ENCODE measurements at places on chromosomes 1 and 21.

DNA sequence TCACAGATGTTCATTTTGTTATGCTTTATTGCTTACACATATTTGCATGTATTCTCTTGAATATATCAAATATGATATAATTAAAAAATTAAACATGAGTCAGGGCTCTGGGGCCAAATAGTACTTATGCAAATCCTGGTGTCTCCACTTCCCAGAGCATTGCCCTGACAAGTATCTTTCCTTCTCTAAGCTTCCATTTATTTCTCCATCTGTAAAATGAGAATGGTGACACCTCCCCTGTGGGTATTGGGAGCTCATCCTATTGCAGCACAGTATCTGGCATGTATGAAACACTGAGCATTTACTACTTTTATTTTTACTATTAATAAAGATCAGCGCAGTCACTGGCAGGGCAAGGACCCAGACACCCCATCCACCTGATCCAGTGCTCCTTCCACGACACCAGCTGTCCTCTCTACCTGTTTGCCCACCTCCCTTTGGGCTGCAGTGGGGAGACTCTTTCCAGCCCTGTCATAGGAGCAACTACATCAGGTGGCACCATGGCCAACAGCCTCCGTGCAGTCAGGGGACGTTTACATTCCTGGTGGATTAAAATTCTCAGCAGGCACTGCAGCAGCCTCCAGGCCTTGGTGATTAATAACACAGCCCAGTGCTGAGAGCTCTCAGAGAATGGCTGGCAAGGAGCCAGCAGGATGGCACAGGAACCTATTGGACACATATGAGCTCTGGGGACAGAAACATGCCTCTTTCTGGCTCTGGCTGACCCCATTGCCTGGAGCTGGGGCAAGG is 113.0 kb downstream of the DMRTB1 start:
- DNase-seq: no peak

- DNase-seq: peak; percentile 78
Measured at GRCh38 chr1:213231795-213232231, 180.8 kb downstream of the RPS6KC1 start.

GRCh38 chr1:112925015-112925414 is 31.0 kb downstream of the SLC16A1 start:
- DNase-seq: no peak

GRCh38 chr1:31848381-31848897 is 32.6 kb upstream of the SPOCD1 start:
- no peak for DNase-seq

DNA sequence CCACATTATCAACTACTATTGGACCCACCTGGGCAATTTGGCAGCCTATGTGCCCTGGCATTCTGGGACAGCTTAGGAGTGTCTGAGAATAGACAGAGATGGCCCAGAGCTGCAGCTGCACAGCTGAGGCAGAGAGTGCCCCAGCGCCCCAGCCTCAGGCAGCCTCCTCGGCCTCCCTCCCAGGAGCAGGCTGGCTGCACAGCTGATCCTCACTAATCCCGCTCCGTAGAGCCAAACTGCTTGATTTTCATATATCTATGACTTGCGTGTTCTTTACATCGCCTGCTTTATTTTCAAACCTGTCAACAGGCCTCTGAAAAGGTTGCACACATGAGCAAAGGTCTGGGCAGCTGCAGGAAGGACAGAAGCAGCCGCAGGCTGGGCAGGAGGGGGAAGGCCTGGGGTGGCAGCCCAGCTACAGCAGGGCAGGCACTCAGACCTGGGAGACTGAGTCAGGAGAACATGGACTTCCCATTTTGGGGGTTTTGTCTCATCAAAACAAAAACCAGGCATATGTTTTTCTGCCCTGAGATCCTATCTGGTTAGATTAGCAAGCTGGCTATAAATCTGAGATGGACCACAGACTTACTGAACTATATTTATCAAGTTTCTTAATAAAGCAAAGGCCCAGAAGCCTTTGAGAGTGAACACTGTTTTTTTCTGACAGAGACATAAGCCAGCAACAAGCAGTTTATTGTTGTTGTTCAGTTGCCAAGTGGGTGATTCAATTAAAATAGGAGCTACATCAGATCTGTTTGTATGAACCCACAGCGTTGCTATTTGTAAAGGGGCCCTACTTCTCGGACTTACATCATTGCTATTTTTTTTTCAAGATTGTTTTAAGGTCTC is 301.8 kb upstream of the DUSP10 start:
- no peak for DNase-seq

DNA sequence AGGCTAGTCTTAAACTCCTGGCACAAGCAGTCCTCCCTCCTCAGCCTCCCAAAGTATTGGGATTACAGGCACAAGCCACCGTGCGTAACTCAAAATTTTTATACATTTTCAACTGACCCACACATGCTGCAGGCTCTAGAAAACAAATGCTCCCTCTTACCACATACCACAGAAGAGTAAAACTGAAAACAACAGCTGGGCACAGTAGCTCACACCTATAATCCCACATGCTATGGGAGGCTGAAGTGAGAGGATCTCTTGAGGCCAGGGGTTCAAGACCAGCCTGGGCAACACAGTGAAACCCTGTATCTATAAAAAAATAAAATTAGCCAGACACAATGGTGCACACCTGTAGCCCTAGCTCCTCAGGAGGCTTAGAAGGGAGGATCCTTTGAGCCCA is 56.7 kb downstream of the AKT3 start:
- DNase-seq: no peak

DNA sequence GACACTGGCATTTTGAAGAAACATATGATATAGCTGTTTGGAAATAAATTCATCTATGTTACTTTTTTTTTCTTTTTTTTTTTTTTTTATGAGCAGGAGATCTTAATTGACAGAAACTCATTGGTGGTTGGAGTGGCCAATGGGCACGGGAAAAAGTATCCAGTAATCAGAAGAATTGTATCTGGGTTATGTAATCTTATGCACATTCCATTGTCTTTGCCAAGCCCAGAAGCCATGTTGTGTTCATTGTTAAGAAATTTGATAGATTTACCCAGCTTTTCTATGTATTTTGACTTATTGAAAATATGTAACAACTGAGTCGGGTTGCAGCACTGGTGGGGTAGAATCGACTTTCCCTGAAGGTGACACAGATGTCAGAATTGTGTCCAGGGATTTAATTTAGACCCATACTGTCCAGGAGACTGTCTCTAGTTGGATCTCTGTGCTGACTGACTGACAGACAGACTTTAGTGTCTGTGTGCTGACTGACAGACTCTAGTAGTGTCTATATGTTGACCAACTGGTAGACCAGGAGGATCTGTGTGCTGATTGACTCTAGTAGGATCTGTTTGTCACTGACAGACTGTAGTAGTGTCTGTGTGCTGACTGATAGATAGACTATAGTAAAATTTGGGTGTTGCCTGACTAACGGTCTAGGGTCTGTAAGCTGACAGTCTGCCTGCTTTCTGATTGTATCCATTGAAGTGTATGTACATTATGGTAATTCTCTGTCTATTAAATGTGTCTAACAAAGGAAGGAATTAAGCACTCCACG is 12.3 kb upstream of the C4BPB start:
- no peak for DNase-seq

DNA sequence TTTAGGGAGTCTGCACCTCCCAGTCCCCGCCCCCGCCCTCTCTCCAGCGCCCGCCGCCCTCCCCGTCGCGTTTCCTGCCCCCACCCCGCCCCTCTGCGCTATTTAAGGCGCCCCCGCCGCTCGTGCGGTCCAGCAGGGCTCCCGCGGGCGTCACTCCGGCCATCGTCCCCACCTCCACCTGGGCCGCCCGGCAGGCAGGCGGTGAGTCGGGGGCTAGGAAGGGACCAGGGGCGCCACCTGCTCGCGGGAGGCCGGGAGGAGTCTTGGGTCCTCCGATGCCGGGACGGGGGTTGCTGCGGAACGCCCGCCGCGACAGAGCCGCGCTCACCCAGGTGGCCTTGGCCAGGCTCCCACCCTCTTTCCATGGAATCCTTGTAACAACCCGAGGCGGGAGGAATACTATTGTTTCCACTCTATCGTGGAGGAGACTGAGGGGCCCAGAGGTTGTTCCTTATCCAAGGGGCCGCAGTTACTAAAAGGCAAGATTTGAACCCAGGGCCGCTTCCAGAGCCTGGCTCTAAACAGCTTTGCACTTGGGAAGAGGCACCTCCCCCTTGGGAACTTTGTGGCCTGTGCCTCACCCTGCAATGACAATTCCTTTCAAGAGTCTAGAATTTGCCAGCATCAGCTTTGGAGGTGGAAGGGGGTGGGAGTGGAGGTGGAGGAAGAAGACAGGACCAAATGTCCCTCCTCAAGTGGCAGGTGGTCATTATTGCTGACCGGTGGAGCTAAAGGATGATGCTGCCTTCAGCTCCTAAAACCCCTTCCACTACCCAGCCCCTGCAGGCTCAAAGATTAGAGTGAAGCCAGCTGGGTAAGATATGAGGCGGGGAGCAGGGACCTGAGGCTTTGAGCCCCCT is at the start of gene GJA4:
GJA4 (plus strand) TSS at position 132 of the 860 bp plus-strand sequence. CDS start 1,215 bp downstream, outside the sequence.
- no peak for DNase-seq

GRCh38 chr1:169316556-169316955 is 51.0 kb downstream of the NME7 start:
- DNase-seq: no peak

GRCh38 chr1:110148961-110149360 is 1.3 kb upstream of the SLC6A17 start:
- no peak for DNase-seq

DNA sequence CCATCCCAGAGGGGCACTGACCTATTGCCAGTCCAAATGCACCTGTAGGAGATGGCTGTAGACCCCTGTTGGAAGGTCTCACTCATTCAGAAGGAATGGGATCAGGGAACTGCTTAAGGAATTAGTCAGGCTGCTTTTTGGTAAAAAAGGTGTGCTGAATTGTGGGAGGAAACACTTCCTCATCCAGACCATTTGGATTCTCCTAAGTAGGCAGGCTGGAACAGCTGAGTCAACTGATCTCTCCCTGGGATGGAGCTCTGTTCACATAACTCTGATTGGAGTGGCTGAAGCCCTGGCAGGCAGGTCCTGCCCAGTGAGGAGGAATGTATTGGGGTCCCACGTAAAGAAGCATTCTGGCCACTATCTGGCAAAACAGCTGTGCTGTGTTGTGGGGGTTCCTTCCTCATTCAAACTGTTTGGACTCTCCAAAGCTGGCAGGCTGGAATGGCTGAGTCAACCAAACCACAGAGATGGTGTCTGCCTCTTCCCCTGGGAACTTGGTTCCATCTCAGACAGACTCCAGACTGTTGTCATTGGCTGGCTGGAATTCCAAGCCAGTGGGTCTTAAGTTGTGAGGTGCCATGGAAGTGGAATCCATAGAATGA is 70.7 kb upstream of the PDC start:
- no peak for DNase-seq

GRCh38 chr1:47679826-47680225 is 242.0 kb downstream of the FOXD2 start:
- DNase-seq: no peak

DNA sequence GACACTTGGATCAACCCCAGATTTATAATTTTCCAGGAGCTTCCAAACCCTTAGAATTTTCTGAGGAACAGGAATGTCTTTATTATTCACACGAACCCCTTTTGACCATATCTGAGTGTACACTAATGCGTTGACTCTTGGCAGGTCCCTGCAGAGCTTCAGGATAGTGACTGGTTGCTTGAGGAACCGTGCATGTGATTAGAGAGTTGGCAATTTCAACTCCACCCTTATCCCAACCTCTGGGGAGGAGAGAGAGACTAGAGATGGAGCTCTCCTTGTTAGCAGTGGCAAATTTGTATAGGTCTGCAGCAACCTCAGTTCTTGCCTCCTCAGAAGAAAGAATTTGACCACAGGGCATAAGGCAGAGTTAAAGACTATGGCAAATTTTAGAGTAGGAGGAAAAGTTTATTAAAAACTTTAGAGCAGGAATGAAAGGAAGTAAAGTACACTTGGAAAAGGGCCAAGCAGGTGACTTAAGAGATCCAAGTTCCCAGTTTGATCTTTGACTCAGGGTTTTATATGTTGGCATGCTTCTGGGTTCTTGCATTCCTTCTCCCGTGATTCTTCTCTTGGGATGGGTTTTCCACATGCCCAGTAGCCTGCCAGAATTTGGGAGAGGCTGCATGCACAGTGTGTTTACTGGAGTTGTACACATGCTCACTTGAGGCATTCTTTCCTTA is 93.8 kb upstream of the ETV3 start:
- DNase-seq: no peak

DNA sequence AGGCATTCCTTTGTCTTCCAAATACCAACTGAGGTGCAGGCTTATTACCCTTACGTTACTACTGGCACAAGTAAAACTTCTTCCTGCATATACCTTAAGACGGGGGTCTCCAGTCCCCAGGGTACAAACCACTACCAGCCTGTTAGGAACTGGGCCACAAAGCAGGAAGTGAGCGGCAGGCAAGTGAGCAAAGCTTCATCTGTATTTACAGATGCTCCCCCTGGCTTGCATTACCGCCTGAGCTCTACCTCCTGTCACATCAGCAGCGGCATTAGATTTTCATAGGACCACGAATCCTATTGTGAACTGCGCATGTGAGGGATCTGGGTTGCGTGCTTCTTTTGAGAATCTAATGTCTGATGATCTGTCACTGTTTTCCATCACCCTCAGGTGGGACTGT is 113.1 kb downstream of the SLC45A1 start:
- no peak for DNase-seq

GRCh38 chr1:203589595-203589994 is 37.0 kb upstream of the ATP2B4 start:
- DNase-seq: no peak

GRCh38 chr1:222547944-222548671 is at the start of gene HHIPL2:
Gene HHIPL2 (minus strand): TSS chr1:222548104. CDS start chr1:222548044, 60 bp downstream.
- DNase-seq: no peak

DNA sequence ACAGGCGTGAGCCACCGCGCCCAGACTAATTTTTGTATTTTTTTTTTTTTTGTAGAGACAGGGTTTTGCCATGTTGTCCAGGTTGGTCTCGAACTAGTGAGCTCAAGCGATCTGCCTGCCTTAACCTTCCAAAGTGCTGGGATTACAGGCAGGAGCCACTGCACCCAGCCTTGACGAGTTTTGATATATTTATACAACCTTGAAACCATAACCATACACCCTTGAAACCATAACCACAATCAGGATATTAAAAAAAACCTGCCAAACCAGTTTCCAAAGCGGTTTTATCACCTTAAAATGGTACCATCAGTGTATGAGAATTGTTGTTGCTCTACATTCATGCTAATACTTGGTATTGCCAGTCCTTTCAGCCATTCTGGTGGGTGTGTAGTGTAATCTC is 3.7 kb upstream of the PHACTR4 start:
- no peak for DNase-seq
